Left lung (tissue), 14 donors: ENCODE measurements at places on chromosomes 13 and 19. TPM values are rescaled to one million over a fixed set of nuclear protein-coding genes. Genes with fewer than 3 reads are reported as not detected.

DNA sequence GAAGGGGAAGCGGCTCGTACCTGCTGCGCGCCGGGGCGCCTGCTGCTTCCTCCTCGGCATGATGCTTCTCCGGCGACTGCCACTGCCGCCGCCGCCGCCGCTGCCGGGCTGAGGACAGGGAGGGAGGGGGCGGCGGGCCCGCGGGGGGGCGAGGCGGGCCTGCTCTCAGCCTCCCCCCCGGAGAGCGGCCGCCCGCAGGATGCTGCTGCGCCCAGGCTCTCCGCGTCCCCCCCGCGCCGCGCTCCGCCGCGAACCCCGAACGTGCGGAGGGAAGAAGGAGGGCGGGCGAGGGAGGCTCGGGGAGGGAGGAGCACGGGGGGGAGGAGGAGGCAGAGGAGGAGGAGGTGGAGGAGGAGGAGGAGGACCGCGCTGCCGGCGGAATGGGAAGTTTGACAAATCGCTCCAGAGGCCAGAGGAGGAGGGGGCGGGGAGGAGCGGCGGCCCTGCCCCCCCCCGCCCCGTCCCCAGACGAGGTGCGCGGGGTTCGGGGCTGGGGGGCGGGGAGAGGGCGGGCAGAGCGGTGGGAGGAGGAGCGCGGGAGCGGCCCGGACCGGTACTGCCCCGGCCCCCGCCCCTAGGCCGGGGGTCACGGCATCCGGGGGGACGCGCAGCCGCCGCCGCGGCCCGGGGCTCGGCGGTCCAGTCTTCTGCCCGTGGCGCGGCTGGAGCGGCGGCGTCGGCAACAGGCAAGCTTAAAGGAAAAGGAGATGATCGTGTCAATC lies at the start of gene TSHZ3:
TSS of gene TSHZ3 (minus strand) at position 277 of the 722 bp plus-strand sequence. CDS start at position 60, 217 bp downstream.
- H3K27me3 ChIP-seq = peaks cover 94% of the 10 kb centered on the region
- H3K36me3 ChIP-seq = no peaks in the 10 kb centered on the region
- peak; percentile 91 for DNase-seq
- H3K4me3 ChIP-seq = peak within 1 kb of the TSS; percentile 69

Gene ZNF112
- total RNA-seq = 3.2 TPM

DNA sequence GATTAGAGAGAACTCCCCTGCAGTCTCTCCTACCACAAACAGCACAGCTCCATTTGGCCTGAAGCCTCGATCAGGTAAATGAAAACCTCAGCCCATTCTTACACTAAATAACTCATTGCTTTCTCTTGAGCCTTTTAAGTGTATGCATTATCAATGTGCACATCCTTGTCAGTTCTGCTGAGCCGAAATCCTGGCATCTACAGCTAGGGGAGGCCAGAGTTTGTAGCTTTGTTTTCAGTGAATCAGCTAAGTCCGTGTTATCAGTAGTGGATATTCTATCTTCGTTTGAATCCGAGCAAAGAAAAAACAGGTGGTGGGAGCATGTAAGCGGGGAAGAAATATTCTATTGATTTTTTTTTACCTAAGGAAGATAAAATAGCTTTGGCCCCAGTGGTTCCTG lies 84.4 kb downstream of the ESD start:
- no peaks in the 10 kb centered on the region for H3K4me1 ChIP-seq
- no peak overlapping the region for H3K4me3 ChIP-seq
- no peak overlapping the region for H3K27ac ChIP-seq
- no peak for DNase-seq
- H3K36me3 ChIP-seq = peaks cover 49% of the 10 kb centered on the region

DNA sequence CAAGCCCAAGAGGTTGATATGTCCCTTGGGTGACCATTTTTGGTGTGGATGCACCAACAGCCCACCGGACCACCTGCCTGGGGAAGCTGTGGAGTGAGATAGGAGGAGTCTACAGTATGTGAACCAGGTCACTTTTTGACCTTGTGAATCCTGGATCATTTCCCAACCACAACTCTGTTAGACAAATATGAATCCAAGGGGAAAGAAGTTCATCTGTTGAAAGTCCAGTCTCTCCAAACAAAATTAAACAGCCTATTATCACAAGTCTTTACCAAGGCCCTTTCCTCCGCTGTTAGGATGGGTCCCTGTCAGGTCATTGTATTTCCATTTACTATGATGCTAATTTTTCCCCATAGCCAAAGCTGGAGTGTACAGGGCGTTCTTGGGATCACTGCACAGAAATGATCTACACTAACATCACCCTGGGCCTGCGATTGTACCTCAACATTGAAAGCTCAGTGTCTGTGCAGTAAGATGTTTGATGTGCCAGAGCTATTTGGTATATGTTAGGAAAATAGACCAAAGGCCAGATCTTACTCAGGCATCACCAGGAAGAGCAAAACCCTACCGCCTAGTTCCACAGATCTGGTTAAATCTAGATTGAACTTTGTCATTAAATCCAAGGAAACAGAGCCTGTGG lies 117.1 kb downstream of the STARD13 start:
- DNase-seq = no peak
- no peak overlapping the region for H3K4me3 ChIP-seq
- H3K27ac ChIP-seq = no peak overlapping the region
- no peaks in the 10 kb centered on the region for H3K27me3 ChIP-seq
